ENCODE measurements at places on chromosomes 1 and 21.

- no peaks in the 10 kb centered on the region for H3K4me1 ChIP-seq
- H3K27ac ChIP-seq = no peak overlapping the region
Observed at GRCh38 chr1:79353224-79353623, 346.7 kb upstream of the ADGRL4 start.

- H3K27ac ChIP-seq = peak overlapping the region; percentile 59
- peaks cover 91% of the 10 kb centered on the region for H3K36me3 ChIP-seq
- H3K4me3 ChIP-seq = no peak overlapping the region
- H3K27me3 ChIP-seq = no peaks in the 10 kb centered on the region
- no peak for DNase-seq
Observed at GRCh38 chr1:155966135-155966534, 12.2 kb downstream of the ARHGEF2 start.

DNA sequence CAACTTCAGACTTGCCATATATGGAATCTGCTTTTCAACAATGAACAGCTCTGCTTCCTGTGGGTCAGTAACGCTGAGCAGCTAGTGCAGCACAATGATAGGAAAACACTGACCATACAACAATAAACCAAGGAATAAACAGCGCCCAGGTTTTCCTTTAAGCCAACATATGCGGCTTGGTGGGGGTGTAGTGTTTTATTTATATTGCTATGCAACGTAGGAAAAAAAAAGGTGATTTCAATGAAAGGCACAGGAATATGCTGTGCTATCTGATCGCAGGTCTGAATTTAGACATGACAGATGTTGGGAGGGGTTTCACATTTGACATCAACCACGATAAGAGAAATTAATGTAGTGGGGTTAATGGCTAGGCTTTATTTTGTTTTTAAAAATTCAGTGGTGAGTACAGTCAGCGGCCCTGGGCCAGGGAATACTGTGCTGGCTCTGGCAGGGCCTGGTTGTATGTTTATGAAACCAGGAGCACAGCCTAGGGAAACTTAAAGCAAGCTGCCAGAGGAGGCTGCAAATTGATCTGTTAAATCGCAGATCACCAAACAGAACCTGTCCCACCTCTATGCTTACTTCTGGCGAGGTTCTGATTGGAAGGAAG lies 4.3 kb downstream of the TSPAN2 start:
- no peak overlapping the region for H3K27ac ChIP-seq
- DNase-seq = no peak
- H3K36me3 ChIP-seq = no peaks in the 10 kb centered on the region
- H3K4me1 ChIP-seq = peaks cover 38% of the 10 kb centered on the region
- H3K27me3 ChIP-seq = no peaks in the 10 kb centered on the region

DNA sequence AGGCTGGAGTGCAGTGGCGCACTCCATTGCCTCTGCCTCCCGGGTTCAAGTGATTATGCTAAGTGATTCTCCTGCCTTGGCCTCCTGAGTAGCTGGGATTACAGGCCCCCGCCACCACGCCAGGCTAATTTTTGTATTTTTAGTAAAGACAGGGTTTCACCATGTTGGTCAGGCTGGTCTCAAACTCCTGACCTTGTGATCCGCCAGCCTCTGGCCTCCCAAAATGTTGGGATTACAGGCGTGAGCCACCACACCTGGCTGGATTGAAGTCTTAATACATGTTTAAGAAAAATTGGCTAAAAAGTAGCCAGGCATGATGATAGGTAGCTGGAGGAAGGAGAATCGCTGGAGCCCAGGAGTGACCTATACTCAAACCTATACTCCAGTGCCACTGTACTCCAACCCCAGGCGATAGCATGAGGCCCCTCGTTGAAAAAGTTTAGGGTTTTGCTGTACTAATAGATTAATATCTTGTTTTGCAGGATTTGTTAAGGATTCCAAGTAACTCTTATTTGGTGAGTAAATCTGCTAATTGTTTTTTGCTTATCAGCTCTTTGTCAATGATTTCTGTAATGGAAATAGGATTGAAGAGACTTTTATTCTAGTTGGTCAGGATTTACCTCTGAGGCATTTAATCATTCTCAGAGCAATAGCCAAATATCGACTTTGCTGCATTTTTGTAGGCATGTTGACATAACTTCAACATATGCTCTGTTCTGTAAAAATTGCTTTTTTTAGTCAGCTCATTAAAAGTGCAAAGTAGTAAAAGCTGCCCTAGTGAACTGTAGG lies 2.0 kb downstream of the RCC1 start:
- H3K27ac ChIP-seq = peak overlapping the region; percentile 61

GRCh38 chr1:5312862-5313261 lies 658.5 kb downstream of the AJAP1 start:
- H3K27ac ChIP-seq = no peak overlapping the region
- H3K4me1 ChIP-seq = no peaks in the 10 kb centered on the region
- DNase-seq = no peak
- H3K36me3 ChIP-seq = no peaks in the 10 kb centered on the region
- H3K4me3 ChIP-seq = no peak overlapping the region

- no peaks in the 10 kb centered on the region for H3K36me3 ChIP-seq
- H3K4me1 ChIP-seq = no peaks in the 10 kb centered on the region
- no peak overlapping the region for H3K27ac ChIP-seq
- H3K4me3 ChIP-seq = no peak overlapping the region
Observed at GRCh38 chr21:23725576-23725975, 1881.7 kb downstream of the MRPL39 start.

- peaks cover 14% of the 10 kb centered on the region for H3K27me3 ChIP-seq
- H3K4me3 ChIP-seq = peak within 1 kb of the TSS; percentile 70
- no peak within 1 kb of the TSS for H3K27ac ChIP-seq
- peaks cover 17% of the 10 kb centered on the region for H3K4me1 ChIP-seq
- peak; percentile 92 for DNase-seq
Observed at GRCh38 chr1:145885738-145886287, at the start of gene ANKRD35. Gene ANKRD35, minus strand, starts transcription at chr1:145885866. Its CDS starts 108 bp downstream, at chr1:145885758.

DNA sequence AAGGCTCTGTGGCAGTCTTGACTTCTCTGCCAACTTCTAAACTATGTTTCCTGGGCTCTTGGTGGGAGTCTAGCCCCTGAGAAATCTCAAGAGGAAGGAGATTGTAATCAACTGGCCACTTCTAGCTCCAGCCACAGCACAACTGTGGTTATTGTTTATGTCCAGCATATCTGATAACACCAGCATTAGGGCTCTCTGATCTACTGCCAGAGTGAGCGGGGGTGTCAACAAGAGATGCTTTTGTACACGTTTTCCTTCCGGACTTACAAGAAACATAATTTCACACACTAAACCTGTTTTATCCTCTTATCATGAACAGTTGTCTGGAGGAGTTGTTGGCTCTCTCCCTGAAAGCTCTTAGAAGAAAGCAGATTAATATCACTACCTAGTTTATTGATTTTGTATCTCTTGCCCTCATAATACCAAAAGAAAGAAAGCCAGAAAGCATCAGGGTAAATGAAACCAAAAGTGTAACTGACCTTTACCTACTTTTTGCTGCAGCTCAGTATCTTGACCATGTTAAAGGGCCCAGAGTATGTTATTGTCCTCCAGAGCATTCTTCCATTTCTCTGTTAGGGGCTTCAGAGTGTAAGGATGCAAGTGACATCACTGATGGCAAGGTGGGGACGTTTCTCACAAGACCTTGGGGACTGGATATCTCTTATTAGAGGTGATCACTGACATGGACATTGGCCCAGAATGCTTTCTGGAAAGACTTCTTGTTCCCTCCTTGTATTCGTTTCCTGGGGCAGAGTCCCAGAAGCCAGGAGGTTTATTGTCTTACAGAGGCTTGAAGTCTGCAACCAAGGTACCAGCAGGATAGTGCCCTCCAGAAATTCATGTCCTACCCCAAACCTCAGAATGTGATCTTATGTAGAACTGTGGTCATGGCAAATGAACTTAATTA lies 9.6 kb upstream of the SH2D1B start:
- H3K4me1 ChIP-seq = no peaks in the 10 kb centered on the region
- H3K4me3 ChIP-seq = no peak overlapping the region
- DNase-seq = no peak
- H3K27me3 ChIP-seq = peaks cover 15% of the 10 kb centered on the region
- H3K27ac ChIP-seq = no peak overlapping the region
- H3K36me3 ChIP-seq = no peaks in the 10 kb centered on the region

DNA sequence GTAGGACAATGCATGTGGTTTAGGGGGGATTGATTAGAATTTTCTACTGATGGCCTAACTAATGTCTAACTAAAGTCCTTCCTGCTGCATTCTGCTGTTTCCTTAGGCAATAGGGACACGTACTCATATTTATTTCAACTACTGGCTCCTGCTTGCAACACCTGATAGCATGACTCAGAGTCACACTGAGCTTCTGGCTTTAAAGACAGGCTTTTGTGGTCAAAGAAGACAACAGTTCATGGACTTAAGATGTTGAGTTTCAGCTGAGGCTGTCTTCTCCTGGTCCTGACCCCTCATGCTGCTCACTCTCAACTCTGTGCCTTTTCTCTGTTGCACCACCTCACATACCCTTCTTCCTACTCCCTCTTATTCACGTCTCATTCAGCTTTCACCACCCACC lies 29.1 kb upstream of the TRABD2B start:
- DNase-seq = no peak
- no peak overlapping the region for H3K4me3 ChIP-seq
- H3K27me3 ChIP-seq = no peaks in the 10 kb centered on the region
- H3K36me3 ChIP-seq = no peaks in the 10 kb centered on the region
- no peaks in the 10 kb centered on the region for H3K4me1 ChIP-seq
- no peak overlapping the region for H3K27ac ChIP-seq

GRCh38 chr1:118077331-118078045 lies 107.5 kb downstream of the SPAG17 start:
- DNase-seq = no peak
- no peak overlapping the region for H3K27ac ChIP-seq
- H3K4me3 ChIP-seq = no peak overlapping the region
- no peaks in the 10 kb centered on the region for H3K36me3 ChIP-seq
- H3K4me1 ChIP-seq = no peaks in the 10 kb centered on the region
- H3K27me3 ChIP-seq = no peaks in the 10 kb centered on the region

- no peaks in the 10 kb centered on the region for H3K36me3 ChIP-seq
- no peak for DNase-seq
- no peak overlapping the region for H3K4me3 ChIP-seq
- no peaks in the 10 kb centered on the region for H3K27me3 ChIP-seq
- H3K27ac ChIP-seq = no peak overlapping the region
Observed at GRCh38 chr21:25097648-25098047, 509.6 kb downstream of the MRPL39 start.

- peaks cover 97% of the 10 kb centered on the region for H3K4me1 ChIP-seq
- peak overlapping the region; percentile 88 for H3K27ac ChIP-seq
- no peak overlapping the region for H3K4me3 ChIP-seq
- no peaks in the 10 kb centered on the region for H3K27me3 ChIP-seq
Observed at GRCh38 chr1:116766616-116767469, 12.6 kb downstream of the CD2 start.

DNA sequence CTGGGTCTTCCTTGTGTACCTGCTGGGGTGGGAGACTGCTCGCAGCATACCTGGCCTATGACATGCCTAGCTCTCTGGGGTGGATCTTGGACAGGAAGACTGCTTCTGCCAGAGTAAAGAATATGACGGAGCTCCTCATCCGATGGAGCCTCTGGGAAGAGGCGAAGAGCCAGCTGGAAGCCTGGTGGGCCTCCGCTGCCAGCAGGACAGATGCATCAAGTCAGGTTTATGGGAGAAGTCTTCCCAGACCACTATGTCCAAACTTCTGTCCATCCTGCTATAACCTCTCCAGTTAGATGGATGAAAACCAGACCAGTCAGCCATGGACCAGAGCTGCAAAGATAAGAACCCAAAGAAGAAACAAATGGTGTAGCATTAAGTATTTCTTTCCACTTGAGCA lies 27.7 kb upstream of the NGF start:
- H3K27ac ChIP-seq = no peak overlapping the region
- no peaks in the 10 kb centered on the region for H3K4me1 ChIP-seq
- no peaks in the 10 kb centered on the region for H3K36me3 ChIP-seq
- no peaks in the 10 kb centered on the region for H3K27me3 ChIP-seq
- no peak overlapping the region for H3K4me3 ChIP-seq

- no peak overlapping the region for H3K27ac ChIP-seq
- no peaks in the 10 kb centered on the region for H3K27me3 ChIP-seq
- H3K4me1 ChIP-seq = peaks cover 35% of the 10 kb centered on the region
- H3K36me3 ChIP-seq = no peaks in the 10 kb centered on the region
- DNase-seq = no peak
Observed at GRCh38 chr21:42466700-42467099, 29.3 kb downstream of the RSPH1 start.

- H3K4me1 ChIP-seq = peaks cover 7% of the 10 kb centered on the region
- no peak for DNase-seq
- no peak overlapping the region for H3K27ac ChIP-seq
- H3K27me3 ChIP-seq = peaks cover 29% of the 10 kb centered on the region
- H3K36me3 ChIP-seq = no peaks in the 10 kb centered on the region
- no peak overlapping the region for H3K4me3 ChIP-seq
Observed at GRCh38 chr1:228472655-228473054, 14.5 kb upstream of the RNF187 start.

GRCh38 chr1:43137445-43138052 lies 34.5 kb downstream of the EBNA1BP2 start:
- H3K27me3 ChIP-seq = peaks cover 5% of the 10 kb centered on the region
- no peak for DNase-seq
- H3K4me1 ChIP-seq = no peaks in the 10 kb centered on the region
- H3K4me3 ChIP-seq = no peak overlapping the region
- H3K36me3 ChIP-seq = no peaks in the 10 kb centered on the region

GRCh38 chr1:3905953-3906671 lies 6.0 kb upstream of the C1orf174 start:
- H3K36me3 ChIP-seq = no peaks in the 10 kb centered on the region
- H3K27me3 ChIP-seq = no peaks in the 10 kb centered on the region
- H3K4me1 ChIP-seq = peaks cover 51% of the 10 kb centered on the region
- no peak overlapping the region for H3K27ac ChIP-seq

- no peaks in the 10 kb centered on the region for H3K27me3 ChIP-seq
- no peaks in the 10 kb centered on the region for H3K4me1 ChIP-seq
- no peaks in the 10 kb centered on the region for H3K36me3 ChIP-seq
- H3K27ac ChIP-seq = no peak overlapping the region
- no peak for DNase-seq
Observed at GRCh38 chr1:112937070-112937469, 18.9 kb downstream of the SLC16A1 start.

DNA sequence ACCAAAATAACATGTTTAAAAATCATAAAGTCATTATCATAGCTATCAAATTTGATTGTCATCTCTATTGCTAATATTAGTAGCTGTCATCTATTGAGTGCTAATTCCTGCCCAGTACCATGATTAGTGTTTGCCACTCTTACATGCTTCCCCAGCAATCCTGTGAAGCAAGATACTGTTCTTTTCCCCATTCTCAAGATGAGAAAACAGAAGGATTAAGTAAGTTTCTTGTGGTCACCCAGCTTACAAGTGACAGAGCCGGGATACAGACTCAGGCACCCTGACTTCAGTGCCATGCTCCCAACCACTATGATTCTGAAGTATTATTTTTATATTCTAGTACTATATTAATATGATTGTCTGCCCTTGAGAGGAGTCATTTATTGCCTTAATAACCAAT lies 36.5 kb downstream of the LRRC8C start:
- peaks cover 38% of the 10 kb centered on the region for H3K4me1 ChIP-seq
- H3K4me3 ChIP-seq = no peak overlapping the region
- no peak overlapping the region for H3K27ac ChIP-seq
- peaks cover 7% of the 10 kb centered on the region for H3K36me3 ChIP-seq
- no peak for DNase-seq
- no peaks in the 10 kb centered on the region for H3K27me3 ChIP-seq
